ENCODE measurements at places on chromosomes 5 and 9.

GRCh38 chr9:73059247-73059646, 92.4 kb upstream of the ANXA1 start:
- no peaks in the 10 kb centered on the region for H3K4me1 ChIP-seq
- no peaks in the 10 kb centered on the region for H3K27me3 ChIP-seq
- H3K27ac ChIP-seq: no peak overlapping the region
- H3K4me3 ChIP-seq: no peak overlapping the region
- no peaks in the 10 kb centered on the region for H3K36me3 ChIP-seq

DNA sequence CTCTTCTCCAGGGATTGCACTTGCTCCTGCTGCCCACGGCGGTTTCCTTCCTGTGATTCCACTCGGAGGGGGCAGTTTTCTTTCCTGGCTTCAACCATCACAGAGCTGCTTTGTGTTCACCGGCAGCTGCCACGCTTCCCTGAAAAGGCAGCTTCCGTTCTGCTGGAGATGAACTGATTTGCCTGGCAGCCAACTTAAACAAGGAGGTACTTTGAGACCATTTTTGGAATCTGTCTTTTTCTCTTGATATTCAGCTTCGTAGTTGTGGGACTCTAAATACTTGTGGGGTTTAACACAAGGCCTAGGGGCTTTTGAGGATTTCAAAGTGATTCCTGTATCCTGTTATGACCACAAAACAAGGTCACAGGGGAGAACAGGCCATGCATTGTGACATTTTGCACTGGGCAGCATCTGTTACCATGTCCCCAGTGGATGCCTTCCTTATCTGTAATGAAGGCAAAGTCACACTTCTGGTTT, 192.0 kb downstream of the MTRR start:
- H3K4me3 ChIP-seq: no peak overlapping the region
- no peaks in the 10 kb centered on the region for H3K4me1 ChIP-seq
- no peak overlapping the region for H3K27ac ChIP-seq
- no peak for DNase-seq
- no peaks in the 10 kb centered on the region for H3K36me3 ChIP-seq

GRCh38 chr9:107700847-107701246, 211.3 kb upstream of the KLF4 start:
- H3K27ac ChIP-seq: no peak overlapping the region
- H3K4me3 ChIP-seq: no peak overlapping the region
- no peaks in the 10 kb centered on the region for H3K27me3 ChIP-seq
- no peaks in the 10 kb centered on the region for H3K36me3 ChIP-seq
- DNase-seq: no peak

DNA sequence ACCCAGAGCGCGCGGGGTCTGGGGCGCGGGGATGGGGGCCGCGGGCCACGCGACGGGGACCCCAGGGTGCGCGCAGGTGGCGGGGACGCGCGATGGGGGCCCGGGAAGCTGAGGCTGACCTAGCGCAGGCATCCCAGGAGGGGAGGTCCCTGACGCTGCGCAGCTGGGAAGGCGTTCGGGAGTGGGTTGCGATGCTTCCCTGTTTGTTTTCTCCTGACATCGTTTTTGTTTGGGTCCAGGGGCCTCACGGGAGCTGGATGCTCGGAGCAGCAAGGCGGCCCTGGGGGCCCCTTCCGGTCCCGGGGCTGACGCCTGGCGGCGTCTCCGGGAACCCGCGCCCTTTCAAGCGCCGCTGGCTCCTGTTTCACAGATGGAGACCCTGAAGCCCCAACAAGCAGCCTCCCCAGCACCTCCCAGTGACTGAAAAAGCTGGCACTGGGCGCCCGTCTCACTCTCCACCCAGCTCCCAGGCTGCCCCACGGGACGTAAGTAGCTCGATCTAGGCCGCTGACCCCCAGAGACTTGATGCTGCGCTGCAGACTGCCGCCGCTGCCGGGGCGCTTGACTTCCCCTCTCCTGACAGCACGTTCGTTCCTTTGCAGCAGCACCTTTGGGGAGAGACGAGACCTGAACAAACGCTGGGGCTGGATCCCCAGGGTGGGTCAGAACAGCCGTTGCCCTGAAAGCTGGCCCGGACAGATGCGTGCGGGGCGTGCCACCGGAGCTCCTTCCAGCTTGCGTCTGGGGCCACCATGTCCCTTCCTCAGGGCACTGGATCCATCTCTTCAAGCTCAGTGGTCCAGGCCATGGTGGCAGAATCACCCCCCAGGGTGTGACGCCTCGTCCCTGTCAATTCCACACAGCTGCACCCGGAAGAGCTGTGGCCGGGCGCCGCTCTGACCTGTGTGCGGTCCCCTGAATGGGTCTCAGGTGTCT, 593 bp downstream of the BRD3OS start:
- peaks cover 4% of the 10 kb centered on the region for H3K4me1 ChIP-seq
- peak; percentile 58 for DNase-seq
- peak overlapping the region; percentile 79 for H3K4me3 ChIP-seq
- no peak overlapping the region for H3K27ac ChIP-seq
- no peaks in the 10 kb centered on the region for H3K27me3 ChIP-seq
- peaks cover 3% of the 10 kb centered on the region for H3K36me3 ChIP-seq

- H3K27ac ChIP-seq: no peak overlapping the region
- H3K4me3 ChIP-seq: no peak overlapping the region
- peaks cover 22% of the 10 kb centered on the region for H3K4me1 ChIP-seq
- H3K36me3 ChIP-seq: no peaks in the 10 kb centered on the region
Measured at GRCh38 chr5:172686539-172687390, 45.7 kb downstream of the NEURL1B start.

- peak overlapping the region; percentile 78 for H3K4me3 ChIP-seq
- DNase-seq: peak; percentile 41
- H3K27me3 ChIP-seq: no peaks in the 10 kb centered on the region
Measured at GRCh38 chr9:133477992-133478850, 678 bp downstream of the SLC2A6 start.

- no peak overlapping the region for H3K27ac ChIP-seq
- peaks cover 17% of the 10 kb centered on the region for H3K27me3 ChIP-seq
- no peaks in the 10 kb centered on the region for H3K4me1 ChIP-seq
- no peak overlapping the region for H3K4me3 ChIP-seq
Measured at GRCh38 chr5:57718155-57718554, 235.5 kb upstream of the ACTBL2 start.

GRCh38 chr9:129945314-129945713, 97.7 kb downstream of the FNBP1 start:
- H3K27me3 ChIP-seq: no peaks in the 10 kb centered on the region
- H3K4me3 ChIP-seq: peak overlapping the region; percentile 11
- DNase-seq: no peak
- H3K27ac ChIP-seq: peak overlapping the region; percentile 84

DNA sequence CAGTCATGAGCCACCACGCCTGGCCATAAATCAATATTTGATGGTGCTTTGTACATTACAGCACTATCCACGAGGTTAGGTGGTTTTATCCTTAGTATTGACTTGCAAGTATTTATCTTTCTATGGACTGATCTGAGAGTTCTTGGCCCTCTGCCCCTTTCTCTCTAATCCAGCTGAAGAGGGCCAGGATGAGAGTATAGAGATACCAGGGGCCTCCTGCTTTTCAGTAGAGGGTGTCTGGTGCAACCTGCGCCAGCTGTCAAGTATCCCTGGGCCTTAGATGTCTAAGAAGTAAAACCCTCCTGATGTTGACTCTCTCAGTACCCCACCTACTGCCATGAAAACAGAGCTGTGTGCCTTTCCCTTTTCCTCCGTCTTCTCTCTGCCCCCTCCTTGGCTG, 153.4 kb downstream of the SLIT3 start:
- no peaks in the 10 kb centered on the region for H3K36me3 ChIP-seq
- no peak for DNase-seq
- H3K4me3 ChIP-seq: no peak overlapping the region
- no peak overlapping the region for H3K27ac ChIP-seq

- H3K27me3 ChIP-seq: no peaks in the 10 kb centered on the region
- peaks cover 30% of the 10 kb centered on the region for H3K36me3 ChIP-seq
- no peak overlapping the region for H3K27ac ChIP-seq
- peaks cover 65% of the 10 kb centered on the region for H3K4me1 ChIP-seq
- H3K4me3 ChIP-seq: no peak overlapping the region
- DNase-seq: no peak
Measured at GRCh38 chr5:131260895-131261294, 3.0 kb upstream of the CDC42SE2 start.

GRCh38 chr5:78644741-78645300, 3.8 kb downstream of the LHFPL2 start:
- peaks cover 13% of the 10 kb centered on the region for H3K4me1 ChIP-seq
- H3K36me3 ChIP-seq: no peaks in the 10 kb centered on the region
- no peak overlapping the region for H3K4me3 ChIP-seq
- no peak overlapping the region for H3K27ac ChIP-seq

- H3K4me3 ChIP-seq: no peak overlapping the region
- DNase-seq: no peak
- H3K27me3 ChIP-seq: peaks cover 2% of the 10 kb centered on the region
Measured at GRCh38 chr5:112436144-112436543, 17.1 kb upstream of the EPB41L4A start.

DNA sequence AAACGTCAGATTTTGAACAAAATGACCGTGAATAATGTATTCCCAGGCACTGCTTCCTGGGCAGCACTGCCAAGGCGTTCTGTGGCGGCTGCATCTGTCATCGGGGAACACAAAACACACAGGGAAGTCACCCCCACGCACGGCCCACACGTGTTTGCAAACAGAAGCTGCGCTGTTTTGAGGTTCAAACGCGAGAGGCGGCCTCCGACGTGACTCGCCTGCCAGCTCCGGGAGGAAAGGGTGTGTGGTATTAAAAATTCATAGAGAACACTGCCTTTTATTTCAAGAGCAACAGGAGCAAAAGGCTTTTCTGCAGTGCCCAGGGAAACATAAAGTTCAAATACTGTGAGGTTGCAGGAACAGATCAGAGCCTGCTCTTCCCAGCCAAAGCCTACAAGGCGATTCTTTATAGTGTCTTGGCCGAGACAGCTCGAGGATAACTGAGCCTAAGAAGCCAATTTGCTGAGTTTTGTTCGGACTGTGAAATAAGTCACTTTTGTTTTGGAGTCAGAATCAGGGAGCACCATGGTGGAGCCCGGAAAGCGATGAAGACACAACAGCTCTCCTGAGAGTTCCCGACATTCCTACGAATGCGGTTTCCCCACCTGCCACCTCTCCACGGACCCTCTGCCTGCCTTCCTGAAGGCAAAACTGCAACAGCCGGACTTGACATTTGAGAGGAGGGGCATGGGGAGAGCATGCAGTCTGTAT, 115.3 kb upstream of the IRX2 start:
- H3K4me1 ChIP-seq: no peaks in the 10 kb centered on the region
- no peaks in the 10 kb centered on the region for H3K27me3 ChIP-seq
- H3K36me3 ChIP-seq: no peaks in the 10 kb centered on the region
- H3K27ac ChIP-seq: no peak overlapping the region
- H3K4me3 ChIP-seq: no peak overlapping the region

GRCh38 chr5:73431204-73431851, 17.2 kb downstream of the FOXD1 start:
- H3K27ac ChIP-seq: no peak overlapping the region
- peaks cover 59% of the 10 kb centered on the region for H3K27me3 ChIP-seq
- H3K4me1 ChIP-seq: peaks cover 3% of the 10 kb centered on the region
- DNase-seq: no peak

- H3K27me3 ChIP-seq: no peaks in the 10 kb centered on the region
- H3K27ac ChIP-seq: no peak overlapping the region
- H3K36me3 ChIP-seq: no peaks in the 10 kb centered on the region
- peaks cover 3% of the 10 kb centered on the region for H3K4me1 ChIP-seq
- H3K4me3 ChIP-seq: no peak overlapping the region
- no peak for DNase-seq
Measured at GRCh38 chr5:60673334-60673733, 26.6 kb downstream of the DEPDC1B start.

DNA sequence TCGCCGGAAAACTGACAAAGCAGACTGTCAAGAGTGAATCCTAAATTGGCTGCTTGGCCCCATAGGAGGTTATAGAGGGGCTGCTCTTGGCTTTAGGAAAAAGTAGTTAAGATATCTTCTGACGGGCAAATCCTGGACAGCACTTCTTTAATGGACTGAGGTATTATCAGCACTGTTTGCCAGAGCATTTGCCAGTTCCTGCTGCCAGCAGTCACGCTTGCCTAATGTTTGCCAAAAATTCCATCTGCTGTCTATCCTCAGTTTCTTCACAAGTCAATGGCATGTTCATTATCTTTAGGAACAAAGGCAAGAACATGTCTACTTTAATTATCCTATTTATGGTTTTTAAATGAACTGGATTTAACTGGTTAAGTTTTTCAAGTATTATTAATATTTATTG, 25.8 kb upstream of the SREK1 start:
- DNase-seq: no peak
- no peaks in the 10 kb centered on the region for H3K27me3 ChIP-seq
- H3K36me3 ChIP-seq: no peaks in the 10 kb centered on the region
- no peak overlapping the region for H3K27ac ChIP-seq

DNA sequence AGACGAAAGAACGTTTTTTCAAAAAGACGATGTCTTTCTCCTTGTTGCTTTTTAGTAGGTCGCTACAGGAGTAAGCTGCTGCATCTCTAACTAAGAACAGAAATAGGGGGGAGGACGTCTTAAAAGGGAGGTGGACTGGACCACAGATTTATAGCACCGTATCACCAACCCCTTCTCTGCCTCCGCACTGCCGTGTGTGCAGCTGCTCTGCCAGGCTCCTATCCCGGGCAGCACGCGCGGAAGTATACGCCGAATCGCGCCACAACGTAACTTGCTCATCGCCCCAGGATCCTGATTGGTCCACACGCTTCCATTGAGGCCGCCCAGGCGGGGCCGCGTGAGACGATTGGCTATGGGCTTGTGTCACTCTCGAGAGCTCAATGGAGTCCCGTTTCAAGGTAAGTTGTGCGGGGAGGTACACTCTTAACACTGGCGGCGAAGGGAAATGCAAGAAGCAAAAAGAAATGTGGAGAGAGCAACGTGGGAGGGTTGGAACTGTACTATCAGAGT, at the start of gene ELAVL2:
ELAVL2 (minus strand) TSS at position 121 of the 510 bp plus-strand sequence. CDS start 64,006 bp downstream, outside the sequence.
- peak; percentile 18 for DNase-seq
- no peaks in the 10 kb centered on the region for H3K36me3 ChIP-seq
- H3K4me1 ChIP-seq: no peaks in the 10 kb centered on the region
- H3K27me3 ChIP-seq: peaks cover 48% of the 10 kb centered on the region

- H3K4me3 ChIP-seq: no peak overlapping the region
- no peaks in the 10 kb centered on the region for H3K4me1 ChIP-seq
- DNase-seq: no peak
- no peaks in the 10 kb centered on the region for H3K27me3 ChIP-seq
- no peaks in the 10 kb centered on the region for H3K36me3 ChIP-seq
- no peak overlapping the region for H3K27ac ChIP-seq
Measured at GRCh38 chr5:39405083-39405843, 19.5 kb downstream of the DAB2 start.

DNA sequence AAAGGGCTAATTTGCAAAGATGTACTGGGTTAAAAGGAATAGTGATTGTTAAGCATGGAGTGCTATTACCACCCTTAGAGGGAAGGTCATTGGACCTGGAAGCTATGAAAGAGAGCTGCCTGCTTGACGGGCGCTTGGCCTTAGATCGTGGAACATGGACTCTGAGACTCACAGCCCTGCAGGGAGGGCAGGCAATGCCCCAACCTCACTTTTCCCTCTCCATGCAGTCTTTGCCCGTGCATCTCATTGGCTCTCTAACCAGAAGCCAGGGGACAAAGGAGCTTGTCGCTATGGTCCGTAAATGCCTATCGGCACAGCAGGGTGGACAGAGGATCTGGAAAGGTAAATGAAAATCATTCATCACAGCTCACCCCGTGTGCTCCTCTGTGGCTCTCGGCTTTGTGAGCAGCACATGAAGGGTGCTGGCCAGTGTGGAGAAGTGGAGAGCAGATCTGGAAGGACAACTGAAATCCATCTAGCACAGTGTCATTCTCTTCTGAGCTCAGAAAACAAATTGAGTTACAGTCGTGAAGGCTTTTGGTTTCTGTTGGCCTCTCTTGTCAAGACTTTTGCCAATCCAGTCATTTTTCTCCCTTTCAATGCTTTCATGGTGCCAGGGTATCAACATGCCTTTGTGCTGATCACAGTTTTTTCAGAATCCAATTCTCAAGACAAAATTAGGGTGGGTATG, 186.2 kb downstream of the SNX18 start:
- no peak for DNase-seq
- no peak overlapping the region for H3K4me3 ChIP-seq
- no peaks in the 10 kb centered on the region for H3K36me3 ChIP-seq
- no peak overlapping the region for H3K27ac ChIP-seq
- no peaks in the 10 kb centered on the region for H3K27me3 ChIP-seq
- peaks cover 8% of the 10 kb centered on the region for H3K4me1 ChIP-seq
